ENCODE measurements at places on chromosomes 2 and 18.

- no peak for DNase-seq
Observed at GRCh38 chr2:222159221-222159620, 139.6 kb downstream of the PAX3 start.

- DNase-seq: no peak
Observed at GRCh38 chr18:35508746-35509338, 11.1 kb upstream of the INO80C start.

DNA sequence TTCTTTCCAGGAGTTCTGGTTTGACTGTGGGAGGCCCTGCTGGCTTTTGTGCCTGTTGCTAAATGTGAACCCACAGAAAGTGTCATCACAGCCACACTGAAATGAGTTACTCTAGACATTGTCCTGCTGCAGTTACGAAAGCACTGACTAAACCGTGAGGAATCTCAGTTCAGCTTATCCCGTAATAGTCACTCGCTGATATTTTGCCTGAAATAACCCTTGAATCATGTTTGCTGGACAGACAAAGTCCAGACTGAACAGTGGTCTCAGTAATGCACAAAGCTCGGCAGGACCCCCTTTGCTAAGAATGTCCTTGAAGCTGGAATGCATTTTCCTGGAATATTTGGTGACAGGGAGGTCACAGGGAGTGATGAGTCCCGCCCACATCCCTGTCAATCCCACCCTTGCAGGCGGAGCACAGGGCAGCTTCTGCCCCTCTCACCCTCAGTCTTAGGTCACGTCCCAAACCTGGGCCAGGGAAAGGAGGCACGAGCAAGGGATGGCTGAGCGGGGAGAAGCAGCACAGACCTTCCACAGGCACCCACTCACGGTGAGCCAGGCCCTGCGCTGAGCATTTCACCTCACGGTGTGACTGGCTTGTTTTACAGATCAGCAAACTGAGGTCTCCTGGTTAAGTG, 53.4 kb downstream of the ADI1 start:
- no peak for DNase-seq

DNA sequence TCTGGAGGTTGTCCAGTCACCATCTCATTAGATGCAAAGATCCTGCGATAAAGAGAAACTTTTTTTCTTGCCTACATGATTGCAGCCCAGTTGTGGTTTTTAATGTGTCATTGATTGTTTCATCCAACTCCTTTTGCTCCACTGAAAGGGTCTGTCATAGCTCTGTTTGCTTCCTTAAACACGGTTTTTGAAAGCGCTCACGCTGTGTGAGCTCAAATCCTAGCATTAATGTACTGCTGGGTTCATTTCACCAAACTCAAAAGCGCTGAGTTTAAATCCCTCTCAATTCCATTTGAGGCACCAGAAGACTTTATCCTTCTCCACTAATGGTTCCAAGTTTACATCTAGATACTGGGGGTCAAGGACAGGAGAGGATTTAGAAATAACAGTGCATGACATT, 53.6 kb downstream of the CDK15 start:
- no peak for DNase-seq

DNA sequence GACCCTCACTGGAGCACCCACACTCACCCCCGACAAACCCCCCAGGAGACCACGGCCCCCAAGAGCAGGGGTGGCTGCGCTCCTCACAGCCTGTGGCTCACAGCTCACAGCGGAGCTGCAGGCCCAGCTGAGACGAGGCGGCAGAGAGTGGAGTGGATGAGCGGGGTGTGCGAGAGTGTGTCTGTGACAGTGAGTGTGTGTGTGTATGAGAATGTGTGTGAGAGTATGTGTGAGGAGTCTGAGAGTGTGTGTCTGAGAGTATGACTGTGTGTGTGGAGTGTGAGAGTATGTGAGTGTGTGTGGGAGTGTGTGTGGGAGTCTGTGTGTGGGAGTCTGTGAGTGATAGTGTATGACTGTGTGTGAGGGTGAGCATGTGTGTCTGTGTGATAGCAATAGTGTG, 55.3 kb upstream of the ID2 start:
- DNase-seq: no peak

GRCh38 chr18:35045121-35045520, 3.9 kb downstream of the MAPRE2 start:
- DNase-seq: no peak

GRCh38 chr18:70621710-70622109, 332.9 kb downstream of the SOCS6 start:
- DNase-seq: peak; percentile 2

DNA sequence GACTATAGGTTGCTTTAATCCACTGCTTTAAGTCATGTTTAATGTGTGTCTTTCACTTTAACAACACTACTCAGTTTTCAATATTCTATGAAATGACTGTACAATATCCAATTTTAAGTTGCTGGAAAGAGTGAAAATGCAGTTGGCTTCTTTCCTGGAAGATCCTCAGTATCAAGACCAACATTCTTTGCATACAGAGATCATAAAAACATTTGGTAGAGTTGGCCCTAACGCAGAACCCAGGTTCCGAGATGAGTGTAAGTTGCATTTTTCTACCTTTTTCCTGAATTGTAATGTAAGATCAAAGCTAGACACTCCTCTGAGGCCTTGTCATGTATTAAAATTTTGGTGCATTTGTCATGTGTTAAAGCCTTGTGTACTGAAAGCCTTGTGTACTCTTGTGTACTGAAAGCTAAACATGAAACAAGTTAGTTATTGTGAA, 42.9 kb upstream of the TNFRSF11A start:
- no peak for DNase-seq

GRCh38 chr18:79495591-79496071, 99.9 kb downstream of the NFATC1 start:
- DNase-seq: no peak

DNA sequence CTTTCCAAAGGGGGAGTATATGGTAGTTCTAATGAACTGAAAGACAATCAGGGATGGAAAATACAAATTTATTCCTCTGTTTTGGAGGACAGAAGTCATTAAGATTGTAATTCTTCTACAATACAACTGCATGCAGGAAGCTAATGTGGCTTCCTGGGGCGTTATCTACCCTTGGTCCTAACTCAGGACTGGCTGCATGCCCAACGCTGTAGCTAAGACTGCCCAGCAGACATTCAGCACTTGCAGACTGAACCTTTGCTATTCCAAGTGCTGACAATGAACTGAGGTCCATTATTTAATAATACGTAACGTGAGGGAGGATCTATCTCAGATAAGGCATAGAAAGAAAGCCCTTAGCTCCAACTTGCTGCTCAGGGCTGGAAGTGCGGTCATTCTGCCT, 53.2 kb downstream of the ZAP70 start:
- no peak for DNase-seq

DNA sequence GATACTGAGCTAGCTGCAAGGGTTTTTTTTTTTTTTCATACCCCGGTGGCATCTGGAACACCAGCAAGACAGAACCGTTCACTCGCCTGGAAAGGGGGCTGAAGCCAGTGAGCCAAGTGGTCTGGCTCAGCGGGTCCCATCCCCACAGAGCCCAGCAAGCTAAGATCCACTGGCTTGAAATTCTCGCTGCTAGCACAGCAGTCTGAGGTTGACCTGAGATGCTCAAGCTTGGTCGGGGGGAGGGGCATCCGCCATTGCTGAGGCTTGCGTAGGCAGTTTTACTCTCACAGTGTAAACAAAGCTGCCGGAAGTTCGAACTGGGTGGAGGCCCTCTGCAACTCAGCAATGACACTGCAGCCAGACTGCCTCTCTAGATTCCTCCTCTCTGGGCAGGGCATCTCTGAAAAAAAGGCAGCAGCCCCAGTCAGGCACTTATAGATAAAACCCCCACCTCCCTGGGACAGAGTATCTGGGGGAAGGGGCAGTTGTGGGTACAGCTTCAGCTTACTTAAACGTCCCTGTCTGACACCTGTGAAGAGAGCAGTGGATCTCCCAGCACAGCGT, 5.1 kb upstream of the MIB1 start:
- DNase-seq: peak; percentile 29

- no peak for DNase-seq
Observed at GRCh38 chr2:229431327-229431954, 160.4 kb upstream of the PID1 start.

GRCh38 chr2:7256377-7256776, 339.2 kb downstream of the RNF144A start:
- no peak for DNase-seq

DNA sequence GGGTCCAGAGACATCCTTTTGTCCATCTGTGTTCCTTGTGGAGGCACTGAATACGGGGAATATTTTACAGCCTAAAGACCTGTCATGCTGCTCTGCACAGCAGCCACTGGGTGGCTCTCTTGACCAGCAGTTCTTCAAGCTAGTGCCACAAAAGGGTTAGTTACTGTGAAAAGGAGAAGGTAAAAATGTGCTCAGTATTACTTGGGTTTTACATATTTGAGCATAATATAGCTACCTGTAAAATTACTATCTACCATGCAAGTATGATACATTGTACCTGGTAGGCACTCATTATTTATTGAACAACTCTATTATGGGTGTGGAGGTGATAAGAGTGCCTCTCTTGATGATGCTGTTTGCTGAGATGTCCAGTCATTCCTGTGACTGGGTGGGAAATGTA, 23.6 kb downstream of the FZD5 start:
- peak; percentile 9 for DNase-seq

GRCh38 chr2:9693196-9693491, 62.3 kb upstream of the YWHAQ start:
- no peak for DNase-seq

- DNase-seq: peak; percentile 23
Observed at GRCh38 chr18:77899972-77900754, 650.5 kb downstream of the GALR1 start.

DNA sequence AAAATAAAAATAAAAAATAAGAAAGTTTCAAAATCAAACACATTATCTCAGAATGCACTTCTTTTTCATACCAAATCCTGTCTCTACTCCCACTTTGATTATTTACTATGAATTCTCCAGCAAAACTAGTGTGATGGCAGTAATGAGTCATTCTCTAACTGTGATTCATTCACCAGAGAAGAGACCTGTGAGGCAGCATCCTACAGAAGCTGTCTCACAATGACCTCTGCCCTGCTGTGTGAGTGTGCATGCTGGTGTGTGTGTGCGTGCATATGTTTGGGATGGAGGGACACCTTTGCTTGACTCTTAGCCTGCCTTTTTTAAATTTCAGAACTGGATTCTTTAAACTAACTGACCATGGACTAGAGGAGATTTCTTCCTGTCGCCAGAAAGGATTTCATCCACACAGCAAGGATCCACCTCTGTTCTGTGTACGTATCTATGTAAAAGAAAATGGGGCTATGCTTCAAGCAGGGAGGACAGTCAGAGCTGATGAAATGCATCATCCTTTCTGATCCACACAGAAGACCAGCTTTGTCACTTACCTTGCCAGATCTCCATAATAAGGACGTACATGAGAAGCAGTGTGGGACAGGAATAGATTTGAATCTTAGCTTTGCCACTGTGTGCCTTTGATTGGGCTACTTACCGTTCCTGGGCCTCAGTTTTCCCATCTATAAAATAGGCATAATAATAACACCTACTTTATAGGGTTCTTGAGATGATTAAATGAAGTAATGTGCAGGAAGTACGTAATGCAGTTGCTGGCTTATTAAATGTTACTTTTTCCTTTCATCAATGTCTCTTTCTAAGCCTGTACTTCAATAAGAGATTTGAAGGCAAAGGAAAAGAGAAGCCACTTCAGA, 31.2 kb downstream of the STAMBP start:
- DNase-seq: no peak

DNA sequence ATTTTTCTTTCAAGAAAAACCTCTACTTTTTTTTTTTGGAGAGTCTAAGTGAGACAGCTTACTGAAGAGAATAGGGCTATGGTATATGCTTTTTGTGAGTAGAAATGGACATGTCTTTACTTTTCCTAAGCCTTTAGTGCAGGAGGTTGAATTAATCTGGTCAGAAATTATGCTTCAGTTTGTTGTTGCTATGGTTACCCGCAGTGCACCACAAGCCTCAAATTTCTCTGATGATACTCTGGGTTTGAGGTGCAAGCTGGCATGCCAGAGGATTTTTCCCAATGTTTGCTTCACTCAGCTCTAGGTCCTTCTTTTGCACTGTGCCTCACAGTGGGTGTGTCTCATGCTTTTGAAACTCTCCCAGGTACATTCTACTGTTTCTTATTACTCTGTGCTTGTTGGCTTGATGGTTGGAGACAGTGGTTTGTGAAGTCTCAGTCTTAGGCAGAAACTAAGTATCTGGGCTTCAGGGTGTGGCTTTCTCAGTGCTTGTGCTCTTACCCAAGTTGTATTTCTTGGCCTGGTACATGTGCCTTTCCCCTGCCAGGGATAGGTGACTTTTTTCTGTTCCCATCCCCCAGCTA, 278.3 kb downstream of the RBM43 start:
- DNase-seq: no peak

DNA sequence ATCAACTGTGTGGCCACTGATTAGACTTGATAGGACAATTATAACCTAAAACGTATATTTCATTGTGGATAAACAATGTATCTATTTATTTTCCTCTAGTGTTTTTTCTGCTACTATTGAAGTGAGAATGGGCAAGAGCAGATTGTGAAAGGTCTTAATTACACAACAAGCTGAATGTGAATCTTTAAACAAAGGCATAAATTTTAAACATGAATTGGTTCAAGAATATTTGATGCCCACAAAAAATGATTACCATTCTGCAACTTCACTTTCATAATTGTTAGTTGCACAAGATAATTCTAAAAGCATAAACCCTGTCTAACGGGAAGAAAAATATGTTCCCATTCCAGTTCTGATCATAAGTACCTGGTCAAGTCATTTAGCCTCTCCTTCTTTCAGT, 285.6 kb downstream of the GULP1 start:
- no peak for DNase-seq

DNA sequence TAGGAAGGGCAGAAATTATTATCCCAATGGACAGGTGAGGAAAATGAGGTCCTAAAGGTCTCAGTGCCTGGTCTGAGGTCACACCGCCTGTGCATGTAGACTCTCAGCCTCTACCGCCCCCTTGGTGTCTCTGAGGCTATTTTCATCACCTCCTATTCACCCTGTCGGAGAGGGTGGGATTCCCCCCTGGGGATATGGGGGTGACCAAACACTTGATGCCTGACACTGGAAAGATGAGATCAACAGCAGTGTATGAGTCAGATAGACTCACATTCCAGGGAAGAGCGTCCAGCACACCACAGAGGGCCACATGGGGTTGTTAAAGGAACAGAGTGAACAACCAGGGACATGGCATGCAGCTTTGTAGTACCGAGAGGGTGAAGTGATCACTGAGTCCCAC, 199.7 kb downstream of the SMAD2 start:
- no peak for DNase-seq

DNA sequence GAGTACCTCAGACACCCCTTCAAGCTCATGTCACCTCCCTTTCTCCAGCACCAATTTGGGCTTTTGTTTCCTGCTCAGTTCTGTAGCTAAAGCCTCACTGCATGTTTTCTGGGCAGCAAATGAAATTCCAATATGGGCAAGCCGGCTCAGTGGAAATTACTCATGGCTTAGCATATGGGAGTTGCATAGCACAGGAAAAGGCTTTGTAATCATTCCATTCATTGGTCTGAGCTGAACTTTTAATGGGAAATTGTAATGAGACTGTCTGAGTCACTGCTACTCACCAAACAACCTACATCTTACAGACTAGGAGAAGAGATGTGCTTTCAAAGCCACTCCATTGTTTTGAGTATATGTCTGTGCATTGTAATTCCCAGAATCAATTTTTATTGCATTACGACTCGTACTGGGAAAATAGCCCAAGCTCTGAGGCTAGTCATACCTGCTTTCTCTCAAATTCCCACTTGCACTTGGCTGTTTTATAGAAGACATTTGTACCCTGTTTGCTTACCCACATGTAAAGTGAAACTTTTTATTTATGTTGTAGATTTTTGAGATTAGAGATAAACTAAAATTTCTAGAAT, 139.5 kb upstream of the LRATD1 start:
- no peak for DNase-seq

- DNase-seq: no peak
Observed at GRCh38 chr2:16223841-16224177, 283.5 kb downstream of the MYCN start.

GRCh38 chr18:27214831-27215230, 29.7 kb upstream of the CHST9 start:
- DNase-seq: no peak

Data from effector CD4-positive, alpha-beta T cell (primary cell).